GM13977 (cell line): ENCODE measurements at places on chromosomes 12 and 14.

DNA sequence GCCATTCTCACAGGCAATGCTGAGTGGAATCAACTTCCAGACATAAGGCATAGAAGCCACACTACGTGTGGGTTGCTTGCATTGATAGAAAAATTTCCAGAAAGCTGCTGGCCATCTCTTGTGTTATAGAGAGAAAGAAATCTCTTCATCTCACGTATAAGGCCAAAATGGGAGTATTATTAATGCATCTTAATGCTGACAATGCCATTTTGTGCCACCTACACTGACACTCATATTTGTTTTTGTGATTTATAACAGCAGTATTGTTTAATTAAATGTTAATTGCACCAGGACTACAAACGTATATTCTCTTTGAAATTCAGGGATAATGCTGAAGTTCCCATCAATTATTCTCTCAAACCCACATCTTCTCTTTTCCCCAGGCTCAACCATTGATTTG, 56.1 kb upstream of the TMEM132D start:
- no peak for DNase-seq

- peak; percentile 43 for DNase-seq
Measured at GRCh38 chr12:12724421-12725085, 7.4 kb downstream of the CDKN1B start.

GRCh38 chr14:87992346-87992717, 650 bp downstream of the GALC start:
- DNase-seq, result peak; percentile 24

GRCh38 chr12:113880988-113881962, 84.8 kb downstream of the RBM19 start:
- no peak for DNase-seq

- no peak for DNase-seq
Measured at GRCh38 chr12:2696136-2696535, 98.6 kb upstream of the FKBP4 start.
